D721Med (cell line): ENCODE measurements at places on chromosomes 12 and 14.
A peak's percentile ranks its signal among the peaks of the same experiment; 100 is the strongest.

DNA sequence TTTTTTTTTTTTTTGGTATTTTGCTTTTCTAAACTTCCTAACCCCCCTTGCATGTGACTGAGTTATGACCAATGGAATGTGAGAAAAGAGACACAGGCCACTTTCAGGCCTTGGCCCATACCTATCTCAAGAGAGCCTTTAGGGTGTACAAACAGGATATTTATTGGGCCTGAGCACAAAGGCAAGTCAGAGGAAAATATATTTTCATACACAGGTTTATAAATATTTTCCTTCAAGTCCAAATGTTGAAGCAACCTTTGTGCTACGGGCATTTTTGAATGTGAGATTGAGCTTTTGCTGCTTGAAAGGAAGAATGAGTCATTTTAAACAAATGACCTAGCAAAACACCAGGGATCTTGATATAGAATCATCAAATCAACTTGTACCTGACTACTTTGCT is 228.6 kb upstream of the E2F7 start:
- no peak for DNase-seq

DNA sequence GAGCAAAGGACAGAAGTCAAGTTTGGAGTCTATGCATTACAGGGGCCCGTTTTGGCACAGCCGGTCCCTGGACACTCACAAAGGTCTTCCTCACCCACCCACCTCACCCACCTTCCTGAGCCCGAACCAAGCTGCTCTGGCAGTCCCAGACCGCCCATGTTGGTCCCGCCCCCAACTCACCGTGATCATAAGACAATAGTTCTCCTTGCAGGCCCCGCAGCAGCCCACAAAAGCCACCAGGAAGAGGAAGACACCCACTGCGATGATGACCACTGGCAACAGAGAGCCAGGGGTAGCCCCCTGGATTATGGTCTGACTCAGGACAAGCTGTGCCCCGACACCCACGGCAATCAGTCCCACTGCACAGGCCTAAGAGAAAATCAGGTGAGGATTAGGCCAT is 1.8 kb downstream of the CD63 start:
- no peak for DNase-seq

GRCh38 chr14:73105727-73106126 is 30.6 kb upstream of the PSEN1 start:
- no peak for DNase-seq

GRCh38 chr14:75315144-75315543 is 36.5 kb downstream of the FOS start:
- DNase-seq = no peak

GRCh38 chr14:79627058-79627457 is 584.2 kb downstream of the DIO2 start:
- no peak for DNase-seq

DNA sequence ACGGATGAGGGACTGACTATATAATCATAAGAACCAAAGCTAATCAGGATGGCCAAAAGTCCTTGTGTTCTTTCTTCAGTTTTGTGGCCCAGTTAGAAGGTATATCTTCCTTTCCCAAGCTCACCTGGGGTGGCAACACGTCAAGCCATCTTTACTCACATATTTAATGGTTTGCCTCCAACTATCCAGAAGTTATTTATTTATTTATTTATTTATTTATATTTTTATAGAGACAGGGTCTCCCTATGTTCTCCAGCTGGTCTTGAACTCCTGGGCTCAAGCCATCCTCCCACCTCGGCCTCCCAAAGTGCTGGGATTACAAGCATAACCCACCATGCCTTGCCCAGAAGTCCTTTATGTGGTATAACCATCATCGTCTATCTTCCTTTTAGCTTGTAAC is 11.8 kb upstream of the SP7 start:
- no peak for DNase-seq

DNA sequence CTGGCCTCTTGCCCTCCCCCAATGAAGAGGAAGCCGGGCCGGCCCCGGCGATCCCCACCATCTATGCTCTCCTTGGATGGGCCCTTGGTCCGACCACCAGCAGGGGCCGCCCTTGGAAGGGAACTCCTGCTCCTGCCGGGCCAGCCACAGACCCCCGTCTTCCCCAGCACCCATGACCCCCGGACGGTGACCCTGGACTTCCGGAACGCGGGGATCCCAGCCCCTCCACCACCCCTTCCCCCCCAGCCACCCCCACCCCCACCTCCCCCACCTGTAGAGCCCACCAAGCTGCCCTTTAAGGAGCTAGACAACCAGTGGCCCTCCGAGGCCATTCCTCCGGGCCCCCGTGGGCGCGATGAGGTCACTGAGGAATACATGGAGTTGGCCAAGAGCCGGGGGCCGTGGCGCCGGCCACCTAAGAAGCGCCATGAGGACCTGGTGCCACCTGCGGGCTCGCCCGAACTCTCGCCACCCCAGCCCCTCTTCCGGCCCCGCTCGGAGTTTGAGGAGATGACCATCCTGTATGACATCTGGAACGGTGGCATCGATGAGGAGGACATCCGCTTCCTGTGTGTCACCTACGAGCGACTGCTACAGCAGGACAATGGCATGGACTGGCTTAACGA is 19.4 kb downstream of the SETD1B start:
- DNase-seq = no peak

- DNase-seq = no peak
Measured at GRCh38 chr14:22791301-22791700, 23.9 kb downstream of the SLC7A7 start.

GRCh38 chr14:23137192-23137812 is 18.2 kb upstream of the CEBPE start:
- DNase-seq = no peak

DNA sequence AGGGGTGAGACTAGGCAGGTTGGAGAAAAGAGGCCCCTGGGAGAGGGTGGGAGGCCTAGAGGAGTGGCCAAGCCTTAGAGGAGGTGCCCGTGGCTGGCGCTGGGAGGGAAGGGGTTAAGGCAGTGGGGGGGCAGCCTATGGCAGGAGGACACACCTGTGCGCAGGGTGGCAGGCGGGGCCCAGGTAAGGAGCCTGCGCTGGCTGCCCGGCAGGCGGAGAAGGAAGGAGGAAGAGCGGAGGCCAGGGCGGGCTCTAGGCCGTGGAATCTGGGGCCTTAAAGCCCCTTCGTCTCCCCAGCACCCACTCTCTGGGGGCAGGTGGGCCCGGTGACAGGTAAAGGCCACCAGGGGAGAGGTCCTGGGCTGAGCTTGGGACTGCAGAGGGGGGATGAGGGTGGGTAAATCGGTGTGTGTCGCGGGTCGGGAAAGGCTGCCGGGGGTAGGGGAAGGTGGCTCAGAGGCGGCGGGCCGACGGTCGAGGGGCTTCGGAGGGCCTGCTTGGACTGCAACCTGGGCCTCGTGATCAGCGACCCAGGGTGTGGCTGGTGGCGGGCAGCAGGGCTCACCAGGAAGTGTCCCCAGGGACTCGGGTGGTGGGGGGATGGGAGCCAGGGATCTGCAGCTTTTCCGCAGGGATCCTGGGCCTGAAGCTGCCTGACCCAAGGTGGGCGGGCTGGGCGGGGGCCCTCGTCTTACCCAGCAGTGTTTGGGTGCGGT is 7.3 kb downstream of the PHB2 start:
- DNase-seq = no peak

DNA sequence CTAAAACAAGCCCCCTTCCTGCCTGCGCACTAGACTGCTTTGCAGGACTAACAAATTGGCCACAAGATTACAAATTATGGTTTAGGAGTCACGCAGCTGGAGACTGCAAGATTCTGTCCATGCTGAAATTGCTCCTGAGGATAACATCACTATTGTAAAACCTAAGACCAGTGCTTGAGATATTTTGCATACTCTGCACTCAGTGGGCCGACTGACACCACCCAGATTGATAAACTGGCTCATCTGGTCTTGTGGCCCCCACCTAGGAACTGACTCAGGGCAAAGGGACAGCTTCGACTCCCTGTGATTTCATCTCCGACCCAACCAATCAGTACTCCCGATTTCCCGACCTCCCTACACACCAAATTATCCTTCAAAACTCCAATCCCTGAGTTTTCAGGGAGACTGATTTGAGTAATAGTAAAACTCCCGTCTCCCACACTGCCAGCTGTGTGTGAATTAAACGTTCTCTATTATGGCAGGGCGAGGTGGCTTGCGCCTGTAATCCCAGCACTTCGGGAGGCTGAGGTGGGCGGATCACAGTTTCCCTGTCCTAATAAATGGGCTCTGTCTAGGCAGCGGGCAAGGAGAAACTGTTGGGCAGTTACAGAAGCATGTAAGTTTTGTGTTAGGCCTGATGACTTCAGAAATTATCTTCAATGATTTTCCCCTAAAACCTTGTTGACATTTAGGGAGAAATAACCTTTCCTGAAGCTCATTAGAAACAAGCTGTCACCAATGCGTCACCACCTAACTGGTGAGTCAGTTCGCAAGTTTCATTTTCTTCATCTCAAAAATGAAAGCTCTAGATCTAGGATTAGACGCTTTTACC is 5.3 kb upstream of the UBC start:
- DNase-seq = no peak

GRCh38 chr12:26239122-26239851 is 43.9 kb downstream of the SSPN start:
- no peak for DNase-seq

DNA sequence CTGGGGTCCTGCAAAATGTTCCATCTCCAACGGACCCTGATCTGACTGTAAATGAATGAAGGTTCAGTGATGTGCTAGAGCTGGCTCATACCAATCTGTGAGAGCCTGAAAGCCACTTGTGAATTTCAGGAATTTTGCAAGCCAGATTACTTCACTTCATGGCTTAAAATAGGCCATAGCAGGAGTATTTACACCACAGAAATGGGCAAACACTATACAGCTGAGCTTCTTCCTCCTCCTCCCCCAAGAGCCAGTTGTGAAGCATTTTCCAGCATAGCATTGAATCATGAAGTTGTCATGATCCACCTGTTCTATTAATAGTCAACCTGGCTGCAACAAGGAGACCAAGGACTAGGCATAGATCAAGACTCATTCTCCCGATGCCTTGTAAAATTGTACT is 141.3 kb upstream of the RASSF8 start:
- no peak for DNase-seq

DNA sequence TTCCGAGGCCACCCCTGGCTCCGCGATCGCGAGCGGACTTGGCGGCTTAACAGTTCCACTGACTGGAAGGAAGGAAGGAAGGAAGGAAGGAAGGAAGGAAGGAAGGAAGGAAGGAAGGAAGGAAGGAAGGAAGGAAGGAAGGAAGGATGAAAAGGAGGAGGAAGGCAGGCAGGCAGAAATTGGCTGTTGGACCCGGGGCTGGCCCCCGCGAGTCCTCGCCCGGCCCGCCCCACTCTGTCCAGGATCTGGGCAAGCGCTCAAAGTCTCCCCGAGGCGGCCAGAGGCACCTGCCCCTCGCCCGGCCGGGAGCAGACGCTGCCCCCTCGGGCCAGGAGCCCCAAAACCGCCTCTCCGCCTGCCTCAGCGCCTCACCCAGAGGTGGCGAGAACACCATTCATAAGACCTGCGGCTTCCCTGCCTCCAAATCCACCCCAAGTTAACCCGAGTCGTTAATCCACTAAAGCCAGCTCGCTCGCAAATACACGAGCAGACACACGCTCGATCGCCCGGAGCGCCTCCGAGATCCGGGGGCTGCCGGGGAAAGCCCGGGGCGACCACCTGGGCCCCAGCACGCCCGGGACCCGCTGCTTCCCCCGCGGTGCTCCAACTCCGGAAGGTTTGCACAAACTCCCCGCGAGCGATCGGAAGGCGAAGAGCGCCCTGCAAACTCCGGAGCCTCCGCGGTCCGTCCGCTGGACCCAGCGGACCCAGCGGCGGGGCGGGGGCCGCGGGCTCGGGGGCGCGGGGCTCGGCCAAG is 844 bp downstream of the DPF3 start:
- DNase-seq = peak; percentile 52

GRCh38 chr12:108816652-108817335 is 40.6 kb downstream of the SSH1 start:
- no peak for DNase-seq

GRCh38 chr14:90184571-90185266 is 71.6 kb upstream of the PSMC1 start:
- DNase-seq = no peak

- peak; percentile 26 for DNase-seq
Measured at GRCh38 chr12:104108755-104109445, 29.1 kb downstream of the NFYB start.

DNA sequence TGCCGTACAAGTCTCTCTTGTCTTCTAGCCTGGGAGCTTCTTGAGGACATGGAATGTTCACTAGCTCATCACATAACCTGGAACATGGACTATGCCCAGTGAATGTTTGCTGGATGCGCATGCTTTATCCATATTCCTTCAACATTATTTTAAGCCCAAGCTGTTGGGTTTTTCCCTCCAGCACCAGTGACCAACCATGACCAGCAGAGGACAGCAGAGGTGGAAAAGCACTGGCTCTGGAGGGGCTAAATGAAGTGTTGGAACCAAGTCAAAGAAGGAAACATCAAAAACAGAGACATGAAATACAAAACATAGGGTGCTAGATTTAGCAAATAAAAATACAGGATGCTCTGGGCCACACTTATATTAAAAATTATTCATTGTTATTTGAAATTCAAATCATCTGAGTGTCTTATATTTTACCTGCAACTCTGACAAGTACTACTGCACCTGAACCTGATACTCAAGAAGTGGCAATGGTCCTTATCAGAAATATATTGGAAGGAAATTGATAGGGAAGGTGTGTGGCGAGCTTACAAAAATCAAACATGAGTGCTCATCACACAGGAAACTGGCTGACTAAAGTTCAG is 23.1 kb upstream of the HELB start:
- no peak for DNase-seq

DNA sequence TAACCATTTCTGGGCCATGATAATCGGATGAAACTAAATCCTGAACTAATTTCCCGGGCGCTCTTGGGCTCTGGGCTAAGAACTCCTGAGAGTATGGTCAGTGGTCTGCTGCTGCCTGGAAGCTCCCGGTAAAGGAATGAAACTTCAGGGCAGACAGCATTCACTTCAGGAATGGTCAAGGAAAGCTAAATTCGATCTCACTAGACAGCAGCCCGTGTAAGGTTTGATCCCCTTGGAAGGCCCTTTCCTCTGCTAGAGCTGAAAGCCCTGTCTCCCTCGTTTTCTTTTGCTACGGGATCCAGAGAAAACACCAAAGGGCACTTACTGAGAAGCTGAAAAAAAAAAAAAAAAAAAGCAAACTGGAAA is 680 bp downstream of the ASB8 start:
- no peak for DNase-seq

DNA sequence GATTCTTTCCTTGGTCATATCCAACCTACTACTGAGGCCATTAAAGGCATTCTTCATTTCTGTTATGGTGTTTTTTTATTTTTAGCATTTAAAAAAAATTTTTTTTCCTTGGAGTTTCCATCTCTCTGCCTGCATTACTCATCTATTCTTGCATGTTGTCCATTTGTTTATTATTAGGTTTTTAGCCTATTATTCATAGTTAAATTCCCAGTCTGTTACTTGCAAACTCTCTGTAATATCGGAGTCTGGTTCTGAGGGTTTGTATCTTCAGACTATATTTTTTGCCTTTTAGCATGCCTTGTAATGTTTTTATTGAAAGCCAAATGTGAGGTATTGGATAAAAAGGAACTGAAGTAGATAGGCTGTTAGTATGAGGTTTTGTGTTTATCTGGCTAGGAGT is 284.3 kb downstream of the FUT8 start:
- DNase-seq = no peak
